ENCODE measurements at places on chromosomes 5 and 9.

DNA sequence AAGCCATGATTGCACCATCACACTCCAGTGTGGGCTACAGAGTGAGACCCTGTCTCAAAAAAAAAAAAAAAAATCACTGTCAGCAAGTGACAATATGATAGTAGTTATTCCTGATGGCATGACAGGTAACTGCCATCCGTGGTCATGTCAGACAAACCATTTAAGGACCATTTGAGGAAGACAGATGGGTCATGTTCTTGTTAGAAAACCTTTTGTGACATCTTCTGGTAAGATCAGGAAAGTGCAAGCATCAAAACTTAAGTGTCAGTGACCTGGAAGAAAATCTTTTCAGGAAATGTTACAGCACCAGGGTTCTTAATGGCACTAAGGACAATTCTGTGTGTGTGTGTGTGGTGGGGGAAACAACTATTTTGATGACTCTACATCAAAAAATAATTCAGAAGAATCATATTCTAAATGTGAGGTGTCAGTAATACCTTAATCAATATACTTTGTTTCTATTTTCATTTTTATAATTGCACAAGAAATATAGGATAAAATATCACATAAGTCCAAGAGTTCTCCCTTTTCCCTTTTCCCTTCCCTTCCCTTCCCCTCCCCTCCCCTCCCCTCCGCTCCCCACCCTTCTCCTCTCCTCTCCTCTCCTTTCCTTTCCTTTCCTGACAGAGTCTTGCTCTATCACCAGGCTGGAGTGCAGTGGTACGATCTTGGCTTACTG, 17.8 kb downstream of the SLC38A9 start:
- no peak for DNase-seq

DNA sequence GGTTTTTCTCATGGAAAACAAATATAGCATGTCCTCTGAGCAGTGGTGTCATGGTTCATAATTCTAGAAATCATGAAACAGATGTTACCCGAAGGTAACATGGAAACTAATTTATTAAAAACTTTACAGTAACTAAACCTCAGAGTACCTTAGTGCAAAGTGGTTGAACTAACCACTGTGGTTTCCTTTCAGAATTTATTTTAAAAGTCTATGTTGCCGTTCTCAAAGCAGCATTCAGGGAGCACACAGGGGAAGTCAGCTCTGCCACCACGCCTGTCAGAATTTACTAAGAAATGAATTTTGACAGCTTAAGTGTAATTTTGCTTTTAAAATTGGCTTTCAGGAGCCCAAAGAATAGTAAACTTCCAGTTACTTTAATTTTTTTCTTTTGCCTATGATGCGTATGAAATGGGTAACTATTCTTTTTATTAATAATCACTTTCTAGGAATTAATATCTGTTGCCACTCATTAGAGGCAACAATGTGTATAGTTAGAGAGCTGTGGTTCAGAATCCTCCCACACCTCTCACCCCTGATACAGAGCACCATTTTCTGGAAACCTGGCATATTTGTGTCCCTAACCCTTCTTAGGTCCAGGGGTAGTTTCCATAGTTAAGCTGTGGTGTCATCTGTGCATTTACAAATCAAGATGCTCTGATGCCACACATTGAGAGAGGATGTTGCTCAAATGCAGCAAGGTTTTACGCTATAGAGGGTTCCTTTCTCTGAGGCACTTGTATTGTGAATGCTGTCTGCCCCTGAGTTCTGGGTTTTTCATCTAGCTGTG, 202.6 kb downstream of the ZSWIM6 start:
- DNase-seq: no peak

DNA sequence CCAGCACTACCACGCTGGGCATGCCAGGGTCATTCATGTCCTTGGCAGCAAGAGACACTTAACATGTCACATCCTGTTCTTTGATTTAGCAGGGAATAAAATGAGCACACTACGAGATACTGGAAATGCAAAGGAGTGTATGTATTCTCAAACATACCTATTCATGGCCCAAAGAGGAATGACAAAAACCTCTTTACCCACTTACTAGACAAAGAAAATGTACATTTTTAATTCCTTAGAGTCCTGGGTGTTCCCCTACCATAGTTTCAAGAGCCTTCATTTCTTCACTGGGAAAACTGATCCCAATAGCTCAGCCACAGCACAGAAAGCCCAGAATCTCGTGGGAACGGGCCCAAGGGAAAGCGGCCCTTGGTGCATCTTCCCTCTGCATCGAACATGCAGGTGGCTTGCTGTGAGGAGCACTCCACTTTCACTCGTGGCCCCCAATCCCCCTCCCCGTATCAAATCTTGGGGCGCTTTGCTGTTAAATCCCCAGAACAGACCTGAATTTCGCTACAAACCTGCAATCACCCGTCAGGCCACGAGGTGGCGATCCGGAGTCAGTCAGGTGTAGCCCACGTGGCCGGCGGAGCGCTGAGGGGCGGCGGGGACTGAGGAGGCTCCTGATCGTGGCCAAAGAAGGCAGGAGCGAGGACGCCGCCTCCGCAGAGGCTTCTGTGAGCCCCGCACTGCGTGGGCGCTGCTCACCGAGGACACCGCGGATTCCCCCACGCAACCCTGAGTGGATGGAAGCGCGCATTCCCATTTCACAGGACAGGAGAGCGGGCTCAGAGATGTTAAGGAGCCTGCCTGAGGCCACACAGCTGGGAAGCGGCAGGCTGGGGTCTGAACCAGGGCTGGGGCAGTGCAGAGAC, 91.4 kb downstream of the LMX1B start:
- DNase-seq: peak; percentile 86

- no peak for DNase-seq
These were observed 23.2 kb downstream of the SPIN1 start for GRCh38 chr9:88411471-88411870.

DNA sequence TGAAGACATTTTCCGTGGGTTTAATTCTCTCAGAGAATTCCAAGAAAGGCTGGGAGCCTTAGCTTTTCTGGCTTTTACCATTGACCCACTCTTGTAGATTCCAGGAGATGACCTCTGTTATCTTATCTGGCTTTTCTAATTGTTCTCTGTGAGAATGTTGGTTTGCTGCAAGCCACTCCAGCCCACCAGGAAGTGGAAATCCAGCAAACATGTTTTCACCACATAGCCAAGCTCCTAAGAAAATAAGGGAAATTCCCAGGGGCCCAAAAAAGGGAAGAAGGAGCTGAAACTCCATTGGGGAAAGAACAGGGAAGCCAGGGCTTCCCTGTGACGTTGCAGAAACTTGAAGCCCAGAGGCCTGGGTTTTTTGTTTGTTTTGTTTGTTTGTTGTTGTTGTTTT, 19.7 kb downstream of the GPR107 start:
- no peak for DNase-seq

- no peak for DNase-seq
These were observed 280.5 kb downstream of the NSG2 start for GRCh38 chr5:174325961-174326360.

DNA sequence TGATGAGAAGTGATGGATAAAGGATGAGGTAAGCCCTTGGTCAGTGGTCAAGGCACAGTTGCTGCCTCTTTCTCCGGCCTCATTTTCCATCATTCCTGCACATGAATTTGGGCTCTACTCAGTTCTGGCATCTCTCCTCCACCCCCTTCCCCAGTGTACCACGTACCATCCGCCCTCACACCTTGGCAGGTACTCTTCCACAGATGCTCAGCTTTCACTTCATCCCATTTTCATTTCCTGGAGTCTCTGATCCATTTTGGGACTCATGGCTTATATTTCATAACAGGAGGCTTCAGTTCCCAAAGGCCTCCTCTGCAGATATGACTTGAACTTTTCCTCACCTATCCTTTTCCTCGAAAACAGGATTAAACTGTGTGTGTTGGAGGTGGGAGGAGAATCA, 326.7 kb downstream of the ASTN2 start:
- peak; percentile 59 for DNase-seq

DNA sequence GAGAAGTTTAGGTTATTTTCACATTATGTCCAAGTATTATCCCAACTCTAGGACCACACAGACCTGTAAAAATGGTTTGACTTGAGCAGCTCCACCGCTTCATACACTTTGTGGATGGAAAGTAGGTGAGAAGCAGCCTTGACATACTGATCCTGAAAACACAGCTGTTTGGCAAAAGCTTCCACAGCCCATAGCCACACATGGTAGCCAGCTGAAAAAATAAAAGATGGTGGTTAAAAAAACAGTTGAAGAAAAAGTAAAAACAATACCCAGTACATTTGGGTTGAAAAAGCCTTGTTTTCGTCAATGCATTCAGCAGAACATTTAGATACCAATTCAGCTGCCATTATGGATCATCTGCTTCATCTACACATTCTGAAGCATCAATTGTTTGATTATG, 36.7 kb downstream of the GEMIN5 start:
- DNase-seq: no peak

DNA sequence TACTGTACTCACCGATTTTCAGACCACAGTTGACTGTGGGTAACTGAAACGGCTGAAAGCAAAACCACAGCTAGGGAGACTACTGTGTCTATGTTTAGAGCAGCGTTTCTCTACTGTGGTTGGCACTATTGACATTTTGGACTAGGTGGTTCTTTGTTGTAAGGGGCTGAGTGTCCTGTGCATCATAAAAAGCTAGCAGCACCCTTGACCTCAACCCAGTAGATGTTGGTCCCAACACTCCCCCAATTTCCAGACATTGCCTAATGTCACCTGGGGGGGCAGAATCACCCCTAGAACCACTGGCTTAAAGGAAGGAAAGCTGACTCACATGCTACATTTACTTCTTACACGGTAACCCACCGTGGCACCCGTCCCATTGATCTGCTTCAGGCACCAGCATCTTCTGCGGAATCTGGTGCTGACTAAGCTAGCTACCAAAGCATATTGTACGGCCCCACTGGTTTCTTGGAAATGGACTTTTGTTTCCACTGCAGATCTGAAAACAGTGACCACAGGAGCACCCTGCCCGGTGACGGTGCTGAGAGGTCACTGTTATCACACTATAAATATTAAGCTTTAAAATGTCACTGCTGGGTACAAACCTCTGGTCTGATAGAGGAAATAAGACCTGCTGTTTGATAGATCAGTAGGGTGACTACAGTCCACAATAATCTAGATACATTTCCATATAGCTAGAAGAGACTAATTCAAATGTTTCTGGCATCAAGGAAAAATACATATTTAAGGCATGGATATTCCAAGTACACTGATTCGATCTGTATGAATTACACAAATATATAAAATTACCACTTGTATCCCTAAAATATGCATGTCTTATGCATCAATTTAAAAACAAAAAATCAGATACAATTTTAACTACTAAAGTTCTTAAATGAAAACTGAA, 151.4 kb downstream of the HSD17B3 start:
- no peak for DNase-seq

DNA sequence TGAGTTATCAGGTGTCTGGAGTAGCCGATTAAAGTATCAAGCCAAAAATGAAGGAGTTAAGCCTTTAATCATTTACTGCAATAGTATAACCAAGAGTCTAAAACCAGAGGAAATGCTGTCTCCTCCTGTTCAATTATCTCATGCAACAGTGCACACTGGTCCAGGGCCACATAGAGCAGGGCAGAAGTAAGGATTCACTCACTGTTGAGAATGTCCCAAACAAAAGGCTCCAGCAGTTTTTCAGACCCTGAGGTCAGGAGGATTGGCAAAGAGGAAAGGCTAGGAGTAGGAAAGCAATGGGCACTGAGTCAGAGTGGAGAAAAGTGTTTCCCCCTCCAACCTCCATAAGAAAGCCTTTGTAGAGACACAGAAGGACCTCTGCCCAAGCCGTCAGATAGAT, 168.2 kb downstream of the RNF180 start:
- DNase-seq: no peak

GRCh38 chr5:7801891-7802614, 48.9 kb downstream of the CFAP90 start:
- peak; percentile 28 for DNase-seq

DNA sequence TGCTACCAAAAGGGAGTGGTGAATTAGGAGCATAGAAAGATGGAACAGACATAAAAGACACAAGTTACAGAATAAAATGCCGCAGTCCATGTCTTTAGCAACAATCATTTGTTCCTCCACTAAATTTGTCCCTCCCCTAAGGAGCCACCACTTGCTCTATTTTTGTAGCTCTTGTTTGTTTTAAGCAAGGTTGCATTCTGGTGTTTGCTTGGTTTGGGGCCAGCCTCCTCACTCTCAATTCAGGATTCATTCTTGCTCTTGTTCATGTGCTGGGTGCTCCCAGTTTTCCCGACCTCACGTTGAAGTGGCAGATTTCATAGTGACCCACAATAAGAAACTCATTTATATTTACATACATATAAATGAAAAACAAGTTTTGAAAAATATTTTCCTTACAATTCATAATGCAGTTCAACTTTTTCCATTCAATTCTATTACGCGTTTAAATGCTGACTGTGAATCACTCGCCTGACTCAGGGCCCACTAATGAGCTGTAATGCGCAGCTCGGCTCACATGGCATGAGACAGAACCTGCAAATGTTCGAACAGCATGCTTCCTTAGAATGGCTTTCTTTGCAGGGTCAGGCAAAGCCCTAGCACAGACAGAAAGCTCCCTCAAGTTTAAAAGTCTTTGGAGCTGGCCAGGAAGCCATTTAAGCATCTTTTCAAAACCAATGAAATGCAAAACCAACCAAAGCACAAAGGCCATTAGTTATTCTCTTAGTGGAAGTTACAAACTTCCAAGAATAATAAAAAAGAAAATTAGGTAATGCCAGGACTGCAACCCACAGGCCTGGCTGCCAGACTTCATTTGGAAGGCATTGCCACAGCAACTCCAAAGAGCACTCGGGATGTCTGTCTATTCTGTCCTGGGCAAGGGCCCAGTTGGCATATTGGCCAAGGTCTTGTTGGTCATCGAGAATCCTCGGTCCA, 41.7 kb downstream of the RETREG1 start:
- DNase-seq: peak; percentile 66

- DNase-seq: no peak
These were observed 24.4 kb downstream of the TMEM245 start for GRCh38 chr9:109095321-109095720.

- no peak for DNase-seq
These were observed 89.3 kb downstream of the FEM1C start for GRCh38 chr5:115455301-115455707.

DNA sequence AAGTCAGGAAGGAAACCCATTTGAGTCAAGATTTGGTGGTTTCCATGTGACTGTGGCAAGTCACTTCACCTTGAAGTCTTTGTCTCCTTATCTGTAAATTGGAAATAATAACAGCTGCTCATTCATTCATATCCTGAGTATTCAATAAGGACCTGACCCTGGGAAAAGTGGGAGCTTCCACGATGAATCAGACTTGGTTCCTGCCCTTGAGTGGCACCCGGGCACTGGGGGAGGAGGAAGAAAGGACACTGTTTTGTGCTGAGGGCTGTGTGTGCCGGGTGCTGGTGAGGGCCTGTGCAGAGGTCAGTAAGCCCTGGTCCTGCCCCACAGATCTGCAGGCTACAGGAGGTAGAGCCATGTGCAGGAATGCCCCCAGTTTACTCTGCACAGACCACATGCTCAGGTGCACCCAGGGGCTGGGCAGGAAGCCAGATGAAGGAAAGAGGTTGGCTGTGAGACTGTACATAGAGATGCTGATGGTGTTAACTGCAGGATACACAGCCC, 6.8 kb downstream of the NDST1 start:
- no peak for DNase-seq

DNA sequence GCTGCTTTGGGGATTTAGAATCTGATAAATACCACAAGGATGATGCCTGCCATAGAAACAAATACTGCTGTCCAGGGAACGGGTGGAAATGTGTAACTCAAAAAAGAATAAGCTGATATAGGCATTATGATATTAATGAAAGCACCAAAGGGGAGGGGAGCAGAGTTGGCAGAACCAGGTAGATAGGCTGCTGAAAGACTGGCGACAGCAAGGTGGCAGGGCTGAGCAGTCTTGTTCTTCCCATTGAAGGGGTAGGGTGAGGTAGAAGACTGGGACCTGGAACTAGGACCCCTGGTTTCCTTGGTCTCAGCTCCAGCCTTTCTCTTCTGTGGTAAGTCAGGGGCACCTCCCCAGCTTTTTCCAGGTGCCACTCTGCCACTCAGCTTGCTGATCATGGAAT, 31.4 kb upstream of the TMOD1 start:
- DNase-seq: peak; percentile 63

All from head of caudate nucleus (tissue), 42 donors.